ENCODE measurements at places on chromosomes 2 and 18. TPM values are rescaled to one million over a fixed set of nuclear protein-coding genes. Genes with fewer than 3 reads are reported as not detected.

- DNase-seq = no peak
- no peaks in the 10 kb centered on the region for H3K36me3 ChIP-seq
- no peak overlapping the region for H3K4me3 ChIP-seq
- H3K4me1 ChIP-seq = no peaks in the 10 kb centered on the region
- no peak overlapping the region for H3K27ac ChIP-seq
These were observed 581.2 kb upstream of the SLC8A1 start for GRCh38 chr2:41033127-41033526.

- no peaks in the 10 kb centered on the region for H3K4me1 ChIP-seq
- no peaks in the 10 kb centered on the region for H3K27me3 ChIP-seq
- DNase-seq = no peak
- no peak overlapping the region for H3K4me3 ChIP-seq
These were observed 108.3 kb downstream of the ARL6IP6 start for GRCh38 chr2:152826581-152827279.

DNA sequence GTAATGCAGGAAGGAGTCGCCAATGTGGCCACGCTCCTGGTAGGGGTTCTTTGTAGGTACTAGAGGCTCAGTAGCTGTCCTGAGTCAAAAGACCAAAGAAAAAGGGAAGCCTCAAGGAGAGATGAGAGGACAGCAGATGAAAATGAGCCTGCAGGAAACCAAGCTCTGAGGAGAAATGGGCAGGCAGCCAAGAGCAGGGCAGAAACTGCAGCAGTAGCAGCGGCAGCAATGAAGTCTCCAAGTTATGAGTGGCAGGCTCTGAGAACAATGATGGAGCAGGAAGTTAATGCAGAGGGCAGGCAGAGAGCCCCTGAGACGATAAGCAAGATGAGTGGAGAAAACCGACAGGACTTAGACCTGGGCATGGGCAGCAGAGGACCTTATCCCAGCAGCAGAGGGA lies 48.2 kb upstream of the TMEM200C start:
- H3K27me3 ChIP-seq = no peaks in the 10 kb centered on the region
- H3K36me3 ChIP-seq = no peaks in the 10 kb centered on the region
- H3K4me3 ChIP-seq = no peak overlapping the region
- H3K27ac ChIP-seq = no peak overlapping the region

DNA sequence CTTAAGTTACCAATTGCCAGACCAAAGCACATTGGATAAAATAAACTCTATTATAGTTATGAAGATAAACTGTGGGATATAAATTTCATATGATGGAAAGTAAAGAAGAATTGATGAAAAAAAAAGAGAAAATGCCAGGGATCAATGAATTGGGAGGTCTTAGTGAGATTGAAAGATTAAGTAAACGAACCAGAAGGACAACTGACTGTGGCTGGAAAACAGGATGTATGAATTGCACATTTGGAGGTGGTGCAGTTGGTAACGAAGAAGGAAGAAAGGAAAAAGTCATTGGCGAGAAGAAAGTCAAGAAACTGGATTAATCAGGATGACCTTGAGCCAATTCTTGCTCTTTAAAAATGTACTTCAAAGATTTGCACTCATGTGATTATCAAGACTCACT lies 166.7 kb downstream of the NCK2 start:
- peaks cover 5% of the 10 kb centered on the region for H3K4me1 ChIP-seq
- H3K27me3 ChIP-seq = no peaks in the 10 kb centered on the region
- H3K4me3 ChIP-seq = no peak overlapping the region
- no peaks in the 10 kb centered on the region for H3K36me3 ChIP-seq
- no peak for DNase-seq

- no peaks in the 10 kb centered on the region for H3K27me3 ChIP-seq
- H3K4me1 ChIP-seq = no peaks in the 10 kb centered on the region
- H3K36me3 ChIP-seq = no peaks in the 10 kb centered on the region
- H3K27ac ChIP-seq = no peak overlapping the region
- DNase-seq = no peak
These were observed 127.3 kb downstream of the DIS3L2 start for GRCh38 chr2:232088771-232089170.

GRCh38 chr2:217776631-217777030 lies 226.2 kb downstream of the TNS1 start:
- no peak for DNase-seq
- no peak overlapping the region for H3K4me3 ChIP-seq
- no peaks in the 10 kb centered on the region for H3K27me3 ChIP-seq
- H3K4me1 ChIP-seq = no peaks in the 10 kb centered on the region

GRCh38 chr2:101012706-101013181 lies 10.7 kb downstream of the RPL31 start:
- no peak for DNase-seq
- no peak overlapping the region for H3K4me3 ChIP-seq
- no peak overlapping the region for H3K27ac ChIP-seq
- no peaks in the 10 kb centered on the region for H3K27me3 ChIP-seq
- no peaks in the 10 kb centered on the region for H3K4me1 ChIP-seq
- peaks cover 30% of the 10 kb centered on the region for H3K36me3 ChIP-seq

DNA sequence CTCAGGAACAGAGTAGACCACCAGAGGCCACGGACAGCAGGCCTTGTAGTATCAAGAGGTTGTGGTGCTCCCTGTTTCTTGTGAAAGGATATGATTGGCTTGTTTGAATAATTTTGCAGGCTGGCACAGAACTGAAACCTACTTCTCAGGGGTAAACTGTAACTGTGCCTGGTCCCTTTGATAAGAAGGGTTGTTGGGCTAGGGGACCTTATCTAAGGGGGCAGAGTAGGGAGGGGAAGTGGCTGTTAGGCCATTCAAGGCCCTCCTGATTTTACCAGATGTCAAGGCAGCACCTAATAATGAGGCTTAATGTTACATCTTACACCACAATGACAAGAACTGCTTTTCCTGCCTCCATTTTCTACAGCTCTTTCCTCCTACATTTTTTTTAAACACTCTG lies 45.6 kb downstream of the GPR39 start:
- H3K27me3 ChIP-seq = no peaks in the 10 kb centered on the region
- no peaks in the 10 kb centered on the region for H3K36me3 ChIP-seq
- H3K27ac ChIP-seq = no peak overlapping the region

DNA sequence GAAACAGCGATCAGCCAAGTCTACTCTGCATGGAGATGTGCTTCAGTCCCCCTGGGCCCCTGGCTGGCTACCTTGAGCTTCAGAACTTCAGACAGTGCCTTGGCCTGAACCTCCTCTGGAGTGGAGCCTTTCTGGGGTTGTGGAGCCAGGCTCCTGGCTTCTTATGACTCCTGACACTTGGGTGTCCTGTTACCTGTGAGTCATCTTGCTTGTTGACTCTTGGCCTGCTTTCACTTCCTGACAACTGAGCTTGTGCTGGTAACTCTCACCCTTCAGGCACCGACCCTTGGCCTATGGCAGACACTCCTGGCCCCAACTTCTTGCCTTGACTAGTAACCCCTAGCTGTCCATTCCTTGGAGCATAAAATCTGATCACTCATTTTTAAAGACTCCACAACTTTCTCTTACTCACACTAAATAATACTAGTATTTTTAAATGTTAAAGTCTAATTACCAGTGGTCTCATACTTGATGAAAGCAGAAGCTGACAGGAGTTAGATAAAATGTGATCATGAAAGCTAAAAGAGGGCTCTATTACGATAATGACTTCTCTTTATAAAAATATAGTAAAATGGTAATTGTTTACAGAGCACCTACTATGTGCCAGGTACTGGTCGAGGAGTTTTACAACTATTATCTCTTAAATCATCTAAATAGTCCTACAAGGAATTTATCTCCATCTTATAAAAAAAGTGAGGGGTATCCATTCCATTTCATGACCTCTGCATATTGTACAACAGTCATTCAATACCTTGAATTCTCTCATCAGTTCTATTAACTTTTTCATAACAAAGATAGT lies 46.3 kb upstream of the VIT start:
- H3K27me3 ChIP-seq = no peaks in the 10 kb centered on the region
- no peak overlapping the region for H3K27ac ChIP-seq
- DNase-seq = no peak
- H3K4me3 ChIP-seq = no peak overlapping the region
- no peaks in the 10 kb centered on the region for H3K4me1 ChIP-seq

GRCh38 chr18:49849331-49850217 lies 36.2 kb upstream of the ACAA2 start:
- peak overlapping the region; percentile 11 for H3K27ac ChIP-seq
- H3K27me3 ChIP-seq = no peaks in the 10 kb centered on the region
- no peaks in the 10 kb centered on the region for H3K36me3 ChIP-seq
- DNase-seq = peak; percentile 84
- no peak overlapping the region for H3K4me3 ChIP-seq

- H3K27ac ChIP-seq = no peak overlapping the region
- no peak for DNase-seq
- H3K36me3 ChIP-seq = no peaks in the 10 kb centered on the region
- no peak overlapping the region for H3K4me3 ChIP-seq
- H3K27me3 ChIP-seq = no peaks in the 10 kb centered on the region
- no peaks in the 10 kb centered on the region for H3K4me1 ChIP-seq
These were observed 97.3 kb downstream of the TACR1 start for GRCh38 chr2:75102011-75102410.

GRCh38 chr2:65263262-65263661 lies 35.6 kb downstream of the ACTR2 start:
- no peak for DNase-seq
- H3K4me1 ChIP-seq = peaks cover 18% of the 10 kb centered on the region
- no peaks in the 10 kb centered on the region for H3K27me3 ChIP-seq
- H3K36me3 ChIP-seq = peaks cover 92% of the 10 kb centered on the region
- H3K27ac ChIP-seq = no peak overlapping the region

GRCh38 chr2:187511356-187512315 lies 42.6 kb downstream of the TFPI start:
- H3K27ac ChIP-seq = no peak overlapping the region
- no peak overlapping the region for H3K4me3 ChIP-seq
- DNase-seq = no peak
- H3K27me3 ChIP-seq = no peaks in the 10 kb centered on the region
- H3K36me3 ChIP-seq = no peaks in the 10 kb centered on the region

GRCh38 chr2:129611471-129611870 lies 368.0 kb upstream of the RAB6C start:
- H3K4me3 ChIP-seq = no peak overlapping the region
- H3K36me3 ChIP-seq = no peaks in the 10 kb centered on the region

DNA sequence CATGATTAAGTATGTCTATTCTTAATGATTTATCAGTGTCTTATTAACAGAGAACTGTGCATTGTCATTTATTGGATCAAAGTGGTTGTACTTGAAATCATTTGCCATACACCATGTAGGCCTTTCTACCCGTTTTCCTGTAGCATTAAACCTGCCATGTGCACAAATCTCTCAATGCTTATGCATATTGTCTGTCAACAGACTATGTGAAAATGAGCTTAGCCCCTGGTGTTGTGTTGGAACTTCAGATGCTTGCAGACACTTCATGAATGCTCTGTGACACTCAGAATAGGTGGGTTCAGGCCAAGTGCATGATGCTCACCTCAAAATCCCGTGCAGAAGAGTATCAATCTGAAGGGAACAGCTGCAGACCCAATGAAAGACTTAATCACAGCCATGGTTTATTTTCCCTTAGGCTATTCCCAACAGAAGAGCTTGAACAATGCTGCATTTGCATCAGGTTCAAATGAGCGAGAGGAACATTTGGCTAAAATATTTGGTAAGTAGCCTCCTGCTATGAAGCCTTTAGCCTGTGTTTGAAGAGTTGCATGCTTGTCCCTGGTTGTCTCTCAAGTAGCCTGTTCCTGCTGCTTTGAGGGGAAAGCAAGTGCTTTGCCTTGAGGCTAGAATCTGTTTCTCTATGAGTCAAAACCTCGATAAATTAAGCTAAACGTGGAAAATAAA lies 6.1 kb downstream of the C2orf92 start:
- no peaks in the 10 kb centered on the region for H3K4me1 ChIP-seq
- no peak overlapping the region for H3K27ac ChIP-seq
- no peaks in the 10 kb centered on the region for H3K36me3 ChIP-seq
- H3K27me3 ChIP-seq = no peaks in the 10 kb centered on the region

- no peaks in the 10 kb centered on the region for H3K27me3 ChIP-seq
- H3K4me1 ChIP-seq = peaks cover 68% of the 10 kb centered on the region
- H3K27ac ChIP-seq = peak overlapping the region; percentile 98
- no peak overlapping the region for H3K4me3 ChIP-seq
These were observed 71.0 kb downstream of the IL1R2 start for GRCh38 chr2:102062802-102063201.

DNA sequence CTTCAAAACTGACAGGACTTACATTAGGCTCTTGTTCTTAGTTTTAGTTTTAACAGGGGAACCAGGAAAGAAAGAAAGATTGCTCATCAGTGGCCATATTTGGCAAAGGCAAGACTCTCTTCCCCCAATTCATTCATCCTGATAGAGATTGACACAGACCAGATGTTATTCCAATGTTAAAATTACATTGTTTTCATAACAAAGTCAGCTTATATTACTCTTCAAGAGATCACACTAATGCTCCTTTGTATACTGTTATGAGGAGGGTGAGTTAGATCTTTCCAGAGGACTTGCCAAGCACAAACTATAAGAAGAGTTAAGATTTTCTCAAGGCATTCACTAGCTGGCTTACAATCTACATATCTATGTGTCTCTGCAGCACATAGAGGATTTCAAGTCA lies 252.1 kb downstream of the SLC8A1 start:
- no peaks in the 10 kb centered on the region for H3K4me1 ChIP-seq
- no peaks in the 10 kb centered on the region for H3K36me3 ChIP-seq
- no peak for DNase-seq

DNA sequence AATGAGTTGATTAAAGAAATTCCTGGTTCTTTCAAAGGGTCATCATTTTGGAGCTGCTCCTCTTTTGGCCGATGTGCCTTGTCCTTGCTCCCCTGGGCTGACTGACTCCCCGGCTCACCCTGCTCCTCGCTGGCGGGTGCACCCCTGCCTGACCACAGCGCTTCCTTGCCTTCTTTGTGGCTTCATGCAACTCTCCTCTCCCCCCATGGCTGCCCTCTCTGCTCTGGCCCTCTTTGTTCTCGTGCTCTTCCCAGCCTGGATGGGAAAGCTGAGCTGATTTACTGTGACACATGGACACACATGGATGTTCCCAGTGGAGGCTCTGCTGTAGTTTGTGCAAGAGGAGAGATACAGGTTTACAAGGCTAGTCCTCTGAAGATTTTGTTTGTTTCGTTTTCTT lies 234.6 kb downstream of the HAUS1 start:
- H3K27me3 ChIP-seq = peaks cover 16% of the 10 kb centered on the region
- peaks cover 11% of the 10 kb centered on the region for H3K4me1 ChIP-seq
- DNase-seq = peak; percentile 56
- H3K27ac ChIP-seq = no peak overlapping the region
- no peak overlapping the region for H3K4me3 ChIP-seq

DNA sequence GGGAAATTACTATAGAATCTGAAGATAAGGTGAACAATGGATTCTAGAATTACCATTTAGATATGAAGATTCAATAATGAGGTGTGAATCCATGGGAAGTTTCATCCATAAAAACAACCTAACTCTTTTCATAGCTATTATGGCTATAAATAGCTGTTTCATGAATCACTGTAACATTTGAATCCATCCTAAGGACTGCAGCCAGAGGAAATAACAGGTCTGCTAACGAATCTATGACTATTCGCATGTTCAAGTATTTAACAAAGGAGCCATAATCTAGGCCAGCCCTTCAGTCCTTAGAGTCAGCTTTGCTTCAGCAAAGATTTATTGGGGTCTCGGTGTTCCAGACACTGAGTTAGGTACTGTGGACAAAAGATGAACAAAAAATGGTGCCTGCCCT lies 87.1 kb downstream of the MYOM1 start:
- no peaks in the 10 kb centered on the region for H3K36me3 ChIP-seq
- H3K4me3 ChIP-seq = no peak overlapping the region
- no peak overlapping the region for H3K27ac ChIP-seq
- no peaks in the 10 kb centered on the region for H3K27me3 ChIP-seq

Gene UGT1A3
- not detected for total RNA-seq

Gene TUBA3E
- total RNA-seq = not detected

Gene ERICH2
- 5.6 TPM for total RNA-seq

Gene DAPL1
- total RNA-seq = not detected

Gene BCL2
- total RNA-seq = 17.3 TPM

Gene ASNSD1
- 32.3 TPM for total RNA-seq

Gene ANKRD23
- total RNA-seq = 1.7 TPM

Gene GRHL1
- total RNA-seq = 2.7 TPM

Gene REG3G
- total RNA-seq = not detected

Gene CHN1
- 30.6 TPM for total RNA-seq

Gene GFPT1
- total RNA-seq = 68.2 TPM
